Activated B cell treated with CpG ODN at 0.5 μM for 24 hours (primary cell): ENCODE measurements at places on chromosomes 12 and 14.

GRCh38 chr14:24136684-24137528, 912 bp downstream of the PSME1 start:
- no peak for DNase-seq

DNA sequence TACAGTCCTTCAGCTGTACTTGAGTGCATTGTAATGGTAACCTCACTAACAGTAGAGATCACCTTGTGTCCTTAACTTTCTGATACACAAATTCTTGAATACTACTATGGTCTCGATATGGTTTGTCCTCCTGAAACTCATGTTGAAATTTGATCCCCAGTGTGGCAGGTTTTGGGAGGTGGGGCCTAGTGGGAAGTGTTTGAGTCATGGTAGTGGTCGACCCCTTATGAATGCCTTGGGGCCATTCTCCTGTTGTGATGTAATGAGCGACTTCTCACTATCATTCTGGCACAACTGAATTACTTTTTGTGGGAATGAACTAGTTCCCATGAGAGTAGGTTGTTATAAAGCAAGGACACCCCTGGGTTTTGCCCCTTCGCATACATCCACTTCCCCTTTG, 52.3 kb downstream of the IPO8 start:
- no peak for DNase-seq

GRCh38 chr12:50568338-50569091, 63.7 kb downstream of the DIP2B start:
- DNase-seq = no peak

DNA sequence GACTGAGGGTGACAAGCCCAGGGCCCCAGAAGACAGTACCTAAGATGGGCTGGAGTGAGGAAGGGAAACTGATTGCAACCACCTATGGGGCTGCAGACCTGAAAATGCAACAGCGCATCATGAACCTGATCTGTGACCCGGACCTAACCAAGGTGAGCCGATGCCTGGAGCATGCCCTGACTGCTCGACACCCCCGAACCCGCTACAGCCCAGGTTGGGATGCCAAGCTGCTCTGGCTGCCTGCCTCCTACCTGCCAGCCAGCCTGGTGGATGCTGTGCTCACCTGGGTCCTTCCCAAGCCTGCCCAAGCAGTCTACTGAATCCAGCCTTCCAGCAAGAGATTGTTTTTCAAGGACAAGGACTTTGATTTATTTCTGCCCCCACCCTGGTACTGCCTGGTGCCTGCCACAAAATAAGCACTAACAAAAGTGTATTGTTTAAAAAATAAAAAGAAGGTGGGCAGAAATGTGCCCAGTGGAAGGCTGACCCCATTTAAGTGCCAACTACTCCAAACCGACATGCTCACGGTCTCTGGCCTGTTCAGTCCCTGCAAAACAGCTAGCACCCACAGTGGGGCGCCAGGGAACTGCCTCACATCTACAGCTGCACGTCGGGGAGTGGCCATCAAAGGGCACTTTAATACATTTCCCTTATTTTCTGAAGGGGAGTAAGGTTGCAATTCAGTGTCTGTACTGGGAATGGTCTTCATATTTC, 4.2 kb downstream of the RDH5 start:
- no peak for DNase-seq

DNA sequence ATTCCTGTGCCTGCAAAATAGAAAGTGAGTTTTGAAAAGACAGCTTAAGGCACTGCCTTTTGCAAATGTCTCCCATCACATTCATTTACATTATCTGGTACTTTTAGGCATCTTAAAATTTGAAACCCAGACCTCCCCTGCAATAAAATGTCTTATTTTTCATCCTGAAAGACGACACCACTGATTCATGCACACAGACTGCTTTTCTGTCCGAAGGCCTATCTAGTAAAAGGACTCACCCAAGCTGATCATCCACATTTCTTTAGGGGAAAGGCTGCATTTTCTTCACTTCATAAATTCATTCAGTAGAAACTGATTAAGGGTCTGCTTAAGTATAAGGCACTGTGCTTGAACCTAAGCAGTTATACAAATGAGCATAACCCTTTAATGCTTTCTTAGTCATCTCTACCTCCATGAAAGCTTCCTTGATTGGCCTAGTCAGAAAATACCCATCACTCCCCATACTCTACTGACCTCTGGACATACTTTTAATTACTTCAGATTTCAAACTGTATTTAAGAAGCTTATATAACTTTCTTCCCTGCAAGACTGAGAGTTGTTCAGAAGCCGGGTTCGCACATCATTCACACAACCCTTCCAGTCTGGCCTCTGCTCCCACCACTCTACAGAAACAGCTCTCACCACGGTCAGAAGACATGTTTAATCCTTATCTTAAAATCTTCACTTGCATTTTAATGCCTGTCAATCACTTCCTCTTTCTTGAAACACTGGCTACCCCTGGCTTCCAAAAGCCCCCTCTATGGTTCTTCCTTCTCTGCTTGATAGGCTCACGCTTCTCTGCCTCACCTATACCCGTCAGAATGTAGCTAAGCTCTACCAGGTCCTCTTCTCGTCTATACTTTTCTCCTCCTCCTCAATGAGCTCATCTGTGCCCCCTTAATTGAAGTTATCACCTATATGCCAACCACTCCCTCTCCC, 288.6 kb downstream of the MED13L start:
- DNase-seq = no peak

GRCh38 chr14:20428802-20429201, 7.2 kb downstream of the KLHL33 start:
- DNase-seq = no peak

GRCh38 chr12:124727264-124727800, 136.3 kb downstream of the SCARB1 start:
- peak; percentile 24 for DNase-seq

GRCh38 chr12:46259071-46259470, 9.8 kb downstream of the SLC38A1 start:
- DNase-seq = no peak

GRCh38 chr12:1499351-1499750, 95.0 kb downstream of the FBXL14 start:
- no peak for DNase-seq

GRCh38 chr12:104222976-104223375, 7.4 kb downstream of the TXNRD1 start:
- DNase-seq = no peak

DNA sequence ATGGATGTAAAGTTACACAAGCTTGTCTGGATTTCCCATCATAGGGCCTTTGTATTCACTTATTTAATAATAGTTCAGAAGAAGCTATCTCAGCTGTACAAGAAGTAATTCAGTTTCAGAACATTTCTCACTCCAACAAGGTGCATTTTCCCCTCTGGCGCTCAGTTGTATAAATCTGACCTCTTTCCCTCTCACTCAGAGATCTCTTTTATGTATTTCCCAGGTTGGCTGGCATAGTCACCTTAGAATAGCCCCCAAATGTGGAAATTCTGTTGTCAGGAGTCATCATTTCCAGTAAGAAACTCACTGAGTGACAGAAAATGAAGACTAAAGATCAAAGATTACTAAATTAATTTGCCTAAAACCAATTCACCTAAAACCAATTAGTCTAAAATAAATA, 11.2 kb downstream of the AJUBA start:
- DNase-seq = no peak

DNA sequence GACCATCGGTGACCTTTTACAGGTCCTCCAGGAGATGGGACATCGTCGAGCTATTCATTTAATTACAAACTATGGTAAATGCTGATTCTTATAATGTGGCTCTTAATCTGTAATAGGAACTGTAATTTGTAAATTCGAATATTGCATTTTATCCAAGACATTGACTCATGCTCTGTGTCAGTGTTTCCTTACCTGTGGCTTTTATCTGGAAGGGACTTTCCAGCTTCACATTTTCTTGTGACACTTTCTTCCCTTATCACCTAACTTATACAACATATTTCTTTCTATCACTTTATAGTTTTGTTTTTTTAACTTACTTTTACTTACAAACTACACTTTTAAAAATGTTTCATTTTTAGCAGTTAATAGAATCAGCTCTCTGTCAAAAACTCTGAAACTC, 14.8 kb downstream of the IRAK3 start:
- no peak for DNase-seq

DNA sequence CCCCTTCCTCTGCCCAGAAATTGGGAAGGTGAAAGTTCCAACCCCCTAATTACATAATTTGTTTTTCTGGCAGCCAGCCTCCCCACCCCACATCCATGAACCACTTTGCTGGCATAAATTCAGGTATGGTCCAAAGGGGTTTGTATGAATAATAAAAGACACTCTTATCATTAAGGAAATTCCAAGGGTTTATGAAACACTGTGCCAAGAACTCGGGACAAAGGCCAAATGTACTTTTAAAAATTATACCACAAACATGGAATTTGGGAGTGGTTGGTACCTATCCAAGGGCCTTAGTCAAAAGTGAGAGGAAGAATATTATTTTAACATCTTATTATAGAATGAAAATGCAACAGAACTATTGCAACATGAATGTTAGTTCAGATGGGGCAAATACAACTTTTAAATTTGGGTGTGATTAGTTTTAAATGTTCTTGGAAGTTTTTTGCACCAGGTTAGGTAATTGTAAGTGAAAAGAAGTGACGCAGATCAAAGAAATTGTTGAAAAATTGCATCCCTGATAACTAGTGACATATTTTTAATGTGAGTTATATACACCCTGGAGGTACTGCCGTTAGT, 217.8 kb downstream of the TMEM117 start:
- DNase-seq = no peak

GRCh38 chr14:39268393-39268792, 34.7 kb downstream of the MIA2 start:
- no peak for DNase-seq

GRCh38 chr12:92332552-92332951, 186.9 kb upstream of the BTG1 start:
- DNase-seq = no peak

DNA sequence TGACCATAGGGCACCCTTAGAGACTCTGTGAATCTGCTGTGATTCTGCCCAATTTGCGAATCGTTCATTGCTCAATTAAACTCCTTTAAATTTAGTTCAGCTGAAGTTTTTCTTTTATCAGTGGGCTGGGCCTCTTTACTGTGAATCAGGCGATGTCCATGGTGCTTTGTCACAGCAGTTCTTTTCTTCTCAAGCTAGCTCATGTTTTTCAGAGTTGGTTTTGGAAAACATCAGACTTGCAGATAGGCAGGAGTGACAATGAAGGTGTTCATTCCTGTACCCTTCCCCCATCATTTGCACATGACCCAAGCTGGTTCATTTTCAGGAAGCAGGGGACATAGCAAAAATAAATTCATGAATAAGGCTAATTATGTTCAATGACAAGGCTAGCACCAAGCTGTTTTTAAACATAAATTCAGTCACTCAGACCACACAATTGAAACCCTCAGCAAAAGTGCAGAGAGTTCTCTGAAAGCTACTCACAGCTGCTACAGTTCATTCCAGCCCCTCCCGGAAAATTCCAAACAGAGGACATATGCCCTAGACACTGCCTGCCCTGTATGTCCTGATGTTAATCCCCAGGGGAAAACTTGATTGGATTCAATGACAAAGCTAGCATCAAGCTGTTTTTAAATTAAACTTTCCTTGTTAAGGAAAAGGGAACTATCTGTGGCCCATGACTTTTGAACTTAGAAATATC, 383.3 kb downstream of the C12orf75 start:
- DNase-seq = no peak

GRCh38 chr12:131845121-131845520, 16.9 kb downstream of the MMP17 start:
- no peak for DNase-seq

DNA sequence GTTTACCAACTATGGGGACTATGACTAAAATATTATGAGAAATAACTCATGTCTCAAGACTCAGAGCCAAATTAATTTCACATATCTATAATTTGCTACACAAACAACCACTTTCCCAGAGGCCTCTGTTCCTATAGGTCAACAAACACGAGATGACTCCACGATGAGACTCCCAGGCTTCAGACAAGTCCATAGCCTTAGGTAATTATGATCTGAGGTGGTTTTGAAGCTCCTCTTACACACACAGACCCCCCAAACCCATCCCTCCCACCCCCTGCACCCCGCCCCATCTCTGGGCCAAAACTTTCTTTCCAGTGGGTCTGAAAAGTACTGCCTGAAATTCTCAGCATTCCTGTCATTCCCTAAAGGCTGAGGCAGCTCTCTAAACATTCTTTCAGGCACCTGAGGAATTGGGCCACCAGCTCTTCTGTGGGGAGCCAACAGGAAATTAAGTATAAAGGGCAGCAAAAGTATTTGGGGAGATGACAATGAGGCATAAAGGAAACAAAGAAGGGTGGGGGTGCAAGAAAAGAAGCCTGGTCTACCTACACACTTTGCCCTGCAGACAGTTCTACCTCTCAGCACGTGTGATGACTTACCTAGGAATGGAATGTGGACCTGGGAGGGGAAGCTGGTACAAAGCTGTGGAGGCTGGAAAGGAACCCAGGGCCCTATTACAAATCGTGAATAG, 143.6 kb downstream of the PAWR start:
- DNase-seq = no peak

DNA sequence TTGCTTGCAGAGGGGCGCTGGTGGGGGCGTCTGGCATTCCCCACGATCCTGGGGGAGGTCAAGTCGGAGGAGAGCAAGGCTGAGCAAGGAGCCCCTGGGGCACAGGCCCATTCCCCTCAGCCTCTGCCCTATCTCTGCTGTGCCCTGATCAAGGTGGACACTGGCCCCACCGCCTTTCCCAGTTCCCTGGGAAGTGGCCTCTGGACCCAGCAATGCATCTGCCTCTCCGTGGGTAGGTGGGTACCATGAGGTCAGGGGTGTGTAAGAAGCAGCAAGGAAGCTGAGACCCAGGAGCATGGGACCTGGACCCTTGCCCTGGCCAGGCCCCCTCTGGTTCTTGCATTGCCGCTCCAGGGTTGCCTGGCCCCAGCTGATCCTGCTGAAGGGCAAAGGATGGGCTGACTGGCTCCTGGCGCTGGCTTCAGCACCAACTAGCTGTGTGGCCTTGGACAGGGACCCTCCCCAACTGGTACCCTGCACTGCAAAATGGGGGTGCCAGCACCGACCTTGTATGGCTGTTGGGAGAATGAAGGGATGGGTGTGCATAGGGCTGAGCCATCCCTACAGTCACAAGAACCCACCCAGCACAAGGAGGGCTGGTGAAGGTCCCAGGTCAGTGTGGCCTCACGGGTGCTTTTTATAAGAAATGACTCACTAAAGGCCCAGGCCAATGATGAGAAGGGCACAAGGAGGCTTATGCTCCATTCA, 19.6 kb downstream of the SLC25A29 start:
- DNase-seq = no peak

DNA sequence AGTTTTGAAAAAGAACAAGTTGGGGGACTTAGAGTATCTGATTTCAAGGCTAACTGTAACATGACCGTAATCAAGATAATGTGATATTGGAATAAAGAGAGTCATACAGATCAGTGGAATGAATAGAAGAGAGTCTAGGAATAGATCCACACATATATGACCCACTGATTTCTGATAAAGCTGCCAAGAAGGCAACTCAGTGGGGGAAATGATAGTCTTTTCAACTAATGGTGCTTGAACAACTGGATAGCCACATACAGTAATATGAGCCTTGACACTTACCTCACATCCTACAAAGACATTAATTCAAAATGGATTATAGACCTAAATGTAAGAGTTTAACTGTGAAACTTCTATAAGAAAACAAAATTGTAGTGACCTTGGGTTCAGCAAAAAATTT, 3.8 kb downstream of the PRKCH start:
- no peak for DNase-seq
